ENCODE measurements at places on chromosomes 1 and 21.

DNA sequence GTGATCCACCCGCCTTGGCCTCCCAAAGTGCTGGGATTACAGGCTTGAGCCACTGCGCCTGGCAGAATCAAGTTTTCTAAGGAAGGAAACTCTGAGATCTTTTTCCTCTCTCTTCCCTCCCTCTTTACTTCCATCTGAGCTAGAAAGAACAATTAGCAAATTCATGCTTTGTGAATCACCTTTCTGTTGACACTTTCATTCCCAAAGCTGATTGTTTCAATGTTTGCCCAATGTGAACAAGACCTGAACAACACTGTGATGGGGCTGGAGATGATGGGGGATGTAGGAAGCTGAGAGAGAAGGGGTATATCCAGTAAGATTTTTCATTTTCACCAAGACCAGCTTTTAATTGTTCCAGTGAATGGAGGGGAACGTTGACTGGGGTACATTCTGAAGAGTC, 5.7 kb upstream of the TENT5B start:
- no peak for DNase-seq

GRCh38 chr1:192610112-192610889, 25.6 kb upstream of the RGS13 start:
- DNase-seq, result no peak

- DNase-seq, result no peak
Observed at GRCh38 chr1:18955441-18956192, 859 bp downstream of the IFFO2 start.

DNA sequence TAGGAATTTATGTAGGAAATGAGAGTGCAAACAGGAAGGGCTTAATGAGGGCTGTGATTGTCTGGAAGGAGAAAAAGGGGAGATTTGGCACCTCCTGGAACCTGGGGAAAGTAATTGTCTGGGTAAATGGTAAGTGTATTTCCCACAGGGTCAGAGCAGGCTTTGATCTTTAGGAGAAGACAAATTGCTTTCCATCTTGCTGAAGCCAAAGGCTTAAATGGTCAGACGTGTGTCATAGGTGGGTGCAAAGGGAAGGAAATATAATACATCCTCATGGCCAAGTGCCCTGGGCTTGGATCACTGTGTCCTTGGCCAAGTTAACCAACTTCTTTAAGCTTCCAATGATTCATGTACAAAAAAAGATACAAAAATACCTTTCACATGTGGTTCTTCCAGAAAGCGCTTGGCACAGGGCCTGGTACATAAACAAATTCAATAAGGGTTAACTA, 1.3 kb upstream of the DUSP23 start:
- DNase-seq, result no peak

GRCh38 chr21:33112681-33113080, 42.7 kb downstream of the OLIG1 start:
- no peak for DNase-seq

DNA sequence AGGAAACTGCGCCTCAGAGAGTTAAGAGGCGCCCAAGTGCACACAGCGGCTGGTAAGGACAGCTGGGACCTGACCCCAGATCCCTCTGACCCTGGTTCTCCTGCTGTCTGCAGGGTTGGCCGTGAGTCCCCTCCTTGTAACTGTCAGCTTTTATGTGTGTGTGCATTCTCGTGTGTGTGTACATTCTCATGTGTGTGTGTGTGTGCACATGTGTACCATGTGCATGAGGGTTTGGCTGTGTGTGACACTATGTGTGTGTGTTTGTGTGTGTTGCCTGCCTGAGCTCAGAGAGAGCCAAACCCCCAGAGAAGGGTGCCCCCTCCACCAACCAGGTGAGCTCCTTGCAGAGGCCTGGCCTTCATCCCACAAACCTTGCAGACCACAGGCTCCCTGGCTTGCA, 25.9 kb upstream of the EFHD2 start:
- no peak for DNase-seq

DNA sequence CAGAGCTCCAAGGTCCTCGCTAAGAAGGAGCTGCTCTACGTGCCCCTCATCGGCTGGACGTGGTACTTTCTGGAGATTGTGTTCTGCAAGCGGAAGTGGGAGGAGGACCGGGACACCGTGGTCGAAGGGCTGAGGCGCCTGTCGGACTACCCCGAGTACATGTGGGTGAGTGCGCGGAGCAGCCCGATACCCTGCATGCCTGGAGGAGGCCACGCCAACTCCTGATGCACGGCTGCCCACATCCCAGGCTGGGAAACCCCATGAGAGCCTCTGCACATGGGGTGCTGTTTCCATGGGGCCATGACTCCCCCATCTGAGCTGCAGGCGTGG, 43.0 kb upstream of the TRAPPC10 start:
- no peak for DNase-seq

DNA sequence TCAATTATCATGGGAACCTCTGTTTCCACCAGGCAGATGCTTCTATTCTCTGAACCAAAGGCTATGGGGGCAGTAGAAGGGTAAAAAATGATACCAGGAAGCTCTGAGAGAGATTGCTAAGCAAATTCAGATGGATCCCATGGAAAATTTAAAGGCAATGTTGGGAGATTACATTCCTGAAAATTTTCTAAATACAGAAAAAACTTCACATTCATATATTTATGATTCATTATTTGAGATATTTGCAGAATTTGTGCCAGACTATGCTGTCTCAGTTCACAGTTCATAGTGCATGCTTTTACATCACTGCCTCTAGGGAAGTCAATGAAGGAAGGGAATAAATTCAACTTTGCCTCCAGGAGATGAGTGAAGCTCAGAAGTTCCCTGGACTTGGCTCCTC, 57.5 kb downstream of the KCNT2 start:
- no peak for DNase-seq

DNA sequence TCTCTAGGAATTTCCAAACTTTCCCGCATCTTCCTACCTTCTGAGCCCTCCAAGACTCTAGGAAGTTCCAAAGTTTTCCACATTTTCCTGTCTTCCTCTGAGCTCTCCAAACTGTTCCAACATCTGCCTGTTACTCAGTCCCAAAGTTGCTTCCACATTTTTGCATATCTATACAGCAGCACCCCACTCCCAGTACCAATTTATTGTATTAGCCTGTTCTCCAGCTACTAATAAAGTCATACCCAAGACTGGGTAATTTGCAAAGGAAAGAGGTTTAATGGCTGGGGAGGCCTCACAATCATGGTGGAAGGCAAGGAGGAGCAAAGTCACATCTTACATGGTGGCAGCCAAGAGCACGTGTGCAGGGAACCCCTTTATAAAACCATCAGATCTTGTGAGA, 82.9 kb upstream of the DSCAM start:
- no peak for DNase-seq

- DNase-seq, result no peak
Observed at GRCh38 chr21:44836666-44837471, 19.0 kb upstream of the SUMO3 start.

DNA sequence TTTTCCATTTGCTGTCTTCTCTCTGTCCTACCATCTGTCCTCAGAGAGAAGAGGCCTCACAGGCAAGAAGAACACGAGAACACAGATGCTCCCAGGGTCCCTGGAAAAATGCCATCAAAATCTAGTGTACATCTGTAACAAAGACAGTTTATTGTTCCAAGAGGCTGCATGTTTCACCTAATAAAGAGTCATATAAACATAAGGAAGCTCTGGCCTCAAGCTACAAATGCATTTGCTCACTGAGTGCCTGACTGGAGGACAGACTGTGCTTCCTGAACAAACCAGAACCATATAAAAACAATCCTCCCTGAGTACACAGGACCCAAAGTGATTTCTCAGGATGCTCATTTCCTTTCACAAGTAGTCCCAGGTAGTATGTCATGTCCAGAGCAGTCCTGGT, 76.3 kb upstream of the SLC44A3 start:
- no peak for DNase-seq

DNA sequence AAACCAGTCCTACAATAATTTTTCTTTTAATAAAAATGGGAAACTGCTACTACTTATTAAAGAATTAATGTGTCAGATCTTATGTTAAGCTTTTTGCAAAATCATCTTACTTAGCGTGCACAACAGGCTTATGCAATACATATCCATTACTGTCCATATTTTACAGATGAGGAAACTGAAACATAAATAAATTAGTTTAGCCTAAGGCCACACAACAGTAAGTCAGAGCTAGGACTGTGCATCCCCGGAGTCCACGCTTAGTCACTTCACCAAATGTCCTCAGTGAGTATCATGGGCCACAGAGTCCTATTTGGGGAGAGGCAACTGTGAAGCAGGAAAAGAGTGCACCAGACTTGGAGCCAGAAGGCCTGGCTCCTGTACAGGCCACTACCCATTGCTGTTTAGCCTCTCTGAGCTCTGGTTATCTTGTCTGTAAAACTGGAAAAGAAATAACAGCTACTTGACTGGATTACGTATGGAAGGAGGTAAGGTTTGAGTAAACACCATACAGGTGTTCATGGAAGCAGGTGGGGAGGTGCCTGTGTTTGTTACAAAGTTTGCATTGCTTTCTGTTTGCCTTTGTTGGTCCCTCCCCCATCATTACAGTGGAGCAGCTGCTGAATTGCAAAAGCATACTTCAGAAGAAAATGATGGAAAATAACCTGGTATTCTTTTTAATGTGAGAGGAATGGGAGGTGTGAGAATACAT, 192.8 kb downstream of the FCRL5 start:
- DNase-seq, result no peak

DNA sequence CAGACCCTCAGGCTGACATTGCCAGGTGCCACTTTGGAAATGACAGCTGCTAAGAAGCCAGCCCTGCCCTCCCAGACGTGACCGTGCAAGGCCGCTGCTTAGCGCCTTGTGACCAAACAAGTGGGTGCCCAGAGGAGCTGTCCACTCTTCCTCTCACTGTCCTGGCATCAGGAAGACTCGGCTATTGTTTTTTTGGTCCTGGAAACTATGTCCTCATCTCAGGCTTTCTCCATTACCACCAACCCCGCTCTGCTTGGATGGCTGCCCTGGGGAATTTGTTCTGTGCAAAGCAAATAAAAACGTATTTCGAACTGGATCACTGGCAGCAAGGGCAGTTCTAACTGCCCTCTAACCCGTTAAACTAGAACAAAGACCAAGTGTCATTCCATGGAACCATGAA, 13.7 kb upstream of the TENT5C start:
- no peak for DNase-seq

GRCh38 chr1:23401313-23401712, 23.2 kb downstream of the TCEA3 start:
- no peak for DNase-seq

GRCh38 chr1:209086486-209087192, 496.9 kb upstream of the CAMK1G start:
- no peak for DNase-seq

DNA sequence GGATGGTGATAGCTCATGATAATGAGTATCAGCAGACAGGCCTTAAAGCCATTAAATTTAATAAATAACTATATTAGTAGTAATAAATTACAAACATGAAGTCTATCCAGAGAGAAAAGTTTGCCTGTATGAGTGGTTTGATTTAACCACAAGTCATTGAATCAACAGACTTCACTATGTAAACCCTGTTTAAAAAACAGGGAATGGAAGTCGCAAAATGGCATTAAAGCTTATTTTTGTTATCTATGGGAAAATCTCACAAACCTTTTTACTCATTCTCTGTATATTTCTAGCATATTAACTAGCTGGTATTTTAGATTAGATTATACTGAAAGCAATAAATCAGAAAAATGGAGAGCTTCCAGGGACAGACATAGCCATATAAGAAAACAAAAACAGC, 45.3 kb downstream of the SASS6 start:
- no peak for DNase-seq

- no peak for DNase-seq
Observed at GRCh38 chr1:115452600-115453329, 114.7 kb upstream of the NGF start.

DNA sequence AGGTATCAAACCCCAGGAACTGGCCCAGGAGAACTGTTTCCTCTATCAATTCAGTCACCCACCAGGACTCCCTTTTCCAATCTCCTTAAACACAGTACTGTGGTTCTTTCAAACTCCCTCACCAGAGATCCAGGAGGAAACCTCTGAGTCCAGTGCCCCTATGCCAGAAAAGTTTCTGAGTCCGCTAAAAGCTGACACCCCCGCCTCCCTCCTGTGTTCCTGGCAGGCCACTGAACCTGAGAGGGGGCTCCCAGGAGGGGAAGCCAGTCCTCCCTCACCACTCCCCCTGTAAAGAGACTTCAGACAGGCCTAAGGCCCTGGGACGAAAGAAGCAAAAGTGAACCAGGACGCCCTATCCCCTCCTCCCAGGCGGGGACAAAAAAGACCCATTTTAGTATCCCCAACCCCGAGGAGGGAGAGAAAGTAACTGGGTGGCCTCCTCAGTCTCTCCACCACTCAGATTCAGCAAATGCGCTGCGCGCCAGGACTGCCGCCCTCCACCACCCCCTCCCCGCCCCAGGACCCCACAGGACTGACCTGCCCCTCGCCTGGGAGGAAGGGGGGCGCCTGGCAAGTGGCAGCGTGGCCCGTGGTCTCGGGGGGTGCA, 624 bp downstream of the SLC41A1 start:
- no peak for DNase-seq

DNA sequence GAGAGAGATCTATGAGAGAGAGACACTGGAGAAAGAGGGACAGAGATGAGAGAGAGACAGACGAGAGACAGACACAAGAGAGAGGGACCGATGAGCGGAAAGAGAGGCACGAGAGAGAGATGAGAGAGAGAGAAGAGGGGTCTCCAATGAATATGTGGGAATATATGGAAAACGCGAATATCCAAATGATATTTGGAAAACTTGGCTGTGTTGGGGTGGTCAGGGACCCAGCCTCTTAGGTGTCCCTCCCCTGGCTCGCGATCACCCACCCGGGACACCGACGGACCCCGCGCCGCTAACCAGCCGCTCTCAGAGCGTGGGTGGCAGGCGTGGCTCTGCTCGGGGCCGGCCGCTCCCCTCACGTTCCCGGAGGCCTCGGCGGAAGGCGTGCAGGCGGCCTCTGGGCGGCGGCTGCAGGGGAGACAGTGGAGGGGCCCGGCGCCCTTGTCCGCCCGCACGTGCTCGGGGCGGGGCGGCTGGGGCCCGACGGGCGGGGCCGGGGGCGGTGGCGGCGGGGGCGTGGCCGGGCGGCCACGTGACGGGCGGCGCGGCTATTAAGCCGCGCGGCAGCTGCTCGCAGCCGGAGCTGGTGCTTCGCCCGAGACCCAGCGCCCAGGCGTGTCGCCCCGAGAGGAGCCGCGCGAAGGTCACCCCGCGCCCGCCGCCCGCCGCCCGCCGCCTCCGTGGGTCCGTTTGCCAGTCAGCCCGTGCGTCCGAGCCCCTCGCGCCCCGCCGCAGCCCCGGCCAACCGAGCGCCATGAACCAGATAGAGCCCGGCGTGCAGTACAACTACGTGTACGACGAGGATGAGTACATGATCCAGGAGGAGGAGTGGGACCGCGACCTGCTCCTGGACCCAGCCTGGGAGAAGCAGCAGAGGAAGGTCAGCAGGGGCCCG, at the start of gene ACTN2:
Gene ACTN2 (plus strand): TSS at position 583 of the 898 bp plus-strand sequence. CDS start 175 bp downstream, at position 758.
- DNase-seq, result no peak

- no peak for DNase-seq
Observed at GRCh38 chr1:94966033-94966432, 39.1 kb upstream of the CNN3 start.

DNA sequence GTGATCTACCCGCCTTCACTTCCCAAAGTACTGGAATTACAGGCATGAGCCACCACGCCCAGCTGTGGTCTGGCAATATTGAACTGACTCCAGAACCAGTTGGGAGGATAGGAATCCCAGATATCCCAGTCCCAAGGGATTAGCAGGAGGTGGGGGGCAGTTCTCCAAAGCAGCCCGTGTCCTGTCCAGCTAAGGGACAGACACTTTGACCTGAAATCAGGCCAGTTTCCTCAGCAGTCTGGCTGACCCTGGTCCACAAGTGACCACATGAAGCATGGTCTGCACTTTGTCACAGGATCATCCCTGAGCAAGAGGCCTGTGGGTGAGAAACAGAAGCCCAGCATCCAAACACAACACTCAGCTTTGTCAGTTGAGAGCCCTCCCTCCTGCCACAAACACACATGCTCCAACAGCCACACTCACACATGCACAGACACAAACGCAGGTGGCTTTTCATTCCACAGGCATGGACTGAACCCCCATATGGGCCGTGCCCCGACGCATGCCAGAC, 2.7 kb upstream of the FDPS start:
- DNase-seq, result no peak
